Activated T-cell treated with anti-CD3 and anti-CD28 coated beads for 1 hour (primary cell): ENCODE measurements at places on chromosomes 12 and 14.
A peak's percentile ranks its signal among the peaks of the same experiment; 100 is the strongest.

DNA sequence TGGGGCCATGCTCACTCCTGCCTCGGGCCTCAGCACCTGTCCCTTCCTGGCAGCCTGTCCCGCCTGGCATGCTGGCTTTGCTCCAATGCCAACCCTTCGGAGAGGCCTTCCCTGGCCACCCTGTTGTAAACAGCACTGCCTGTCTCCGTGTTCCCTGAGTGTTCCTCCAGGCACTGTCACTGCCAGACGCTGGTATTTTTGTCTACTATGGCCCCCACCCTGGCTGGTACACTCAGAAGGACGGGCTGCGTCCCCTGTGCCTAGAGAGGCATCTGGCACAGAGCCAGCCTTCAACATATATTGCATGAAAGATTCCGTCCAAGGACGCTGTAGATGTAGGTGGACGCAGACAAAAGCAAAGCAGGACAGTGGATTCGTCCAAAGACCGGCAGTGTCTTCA lies 2.7 kb upstream of the ASPG start:
- DNase-seq: no peak

DNA sequence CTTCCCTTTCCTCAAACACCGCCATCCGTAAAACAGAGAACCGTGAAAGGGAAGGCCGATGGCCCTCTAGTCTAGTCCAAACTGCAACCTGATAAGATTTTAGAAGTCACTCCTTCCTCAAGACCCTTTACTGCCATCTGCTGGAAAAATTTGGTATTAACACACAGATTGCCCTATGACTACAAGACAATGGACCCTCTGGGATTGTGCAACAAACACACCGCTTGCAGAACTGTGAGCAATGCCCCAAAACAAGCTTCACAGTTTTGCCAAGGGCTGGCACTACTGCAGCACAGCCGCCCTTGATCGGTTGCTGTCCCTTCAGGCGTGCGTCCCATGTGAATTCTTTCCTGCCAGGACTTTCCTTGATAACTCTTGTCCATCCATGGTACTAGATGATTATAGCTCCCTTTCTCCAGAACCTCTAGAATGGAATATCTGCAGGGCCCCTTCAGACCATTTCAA lies 23.1 kb downstream of the LLPH start:
- DNase-seq: peak; percentile 3

DNA sequence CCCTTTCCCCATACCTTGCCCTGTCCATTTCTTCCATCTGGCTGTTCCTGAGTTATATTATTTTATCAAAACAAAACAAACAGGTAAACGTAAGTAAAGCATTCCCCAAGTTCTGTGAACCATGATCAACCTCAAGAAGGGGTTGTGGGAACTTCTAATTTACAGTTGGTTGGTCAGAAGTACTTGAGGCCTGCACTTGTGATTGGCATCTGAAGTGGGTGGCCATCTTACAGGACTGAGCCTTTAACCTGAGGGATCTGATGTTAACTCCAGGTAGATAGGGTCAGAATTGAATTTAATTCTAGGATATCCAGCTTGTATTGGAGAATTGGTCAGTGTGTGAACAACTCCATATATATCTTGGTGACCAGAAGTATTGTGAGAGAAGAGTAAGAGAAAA lies 77.0 kb downstream of the DIO2 start:
- no peak for DNase-seq

DNA sequence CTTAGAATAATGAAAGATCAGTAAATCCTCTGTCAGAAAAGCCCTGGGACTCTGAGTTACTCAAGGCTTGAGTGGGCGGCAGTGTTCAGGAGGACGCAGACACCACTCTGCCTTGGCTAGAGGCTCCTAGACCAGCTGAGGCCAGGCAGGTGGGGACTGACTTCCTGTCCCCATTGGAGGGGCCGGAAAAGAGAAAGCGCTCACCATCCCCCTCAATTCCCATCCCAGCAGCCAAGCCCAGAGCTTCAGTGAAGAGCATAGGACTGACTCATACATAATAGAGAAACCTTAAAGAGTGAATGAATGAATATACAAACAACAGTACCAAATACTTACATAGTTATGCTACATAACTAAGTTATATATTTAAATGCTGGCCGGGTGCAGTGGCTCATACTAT lies 62.0 kb downstream of the PLEKHG7 start:
- no peak for DNase-seq

DNA sequence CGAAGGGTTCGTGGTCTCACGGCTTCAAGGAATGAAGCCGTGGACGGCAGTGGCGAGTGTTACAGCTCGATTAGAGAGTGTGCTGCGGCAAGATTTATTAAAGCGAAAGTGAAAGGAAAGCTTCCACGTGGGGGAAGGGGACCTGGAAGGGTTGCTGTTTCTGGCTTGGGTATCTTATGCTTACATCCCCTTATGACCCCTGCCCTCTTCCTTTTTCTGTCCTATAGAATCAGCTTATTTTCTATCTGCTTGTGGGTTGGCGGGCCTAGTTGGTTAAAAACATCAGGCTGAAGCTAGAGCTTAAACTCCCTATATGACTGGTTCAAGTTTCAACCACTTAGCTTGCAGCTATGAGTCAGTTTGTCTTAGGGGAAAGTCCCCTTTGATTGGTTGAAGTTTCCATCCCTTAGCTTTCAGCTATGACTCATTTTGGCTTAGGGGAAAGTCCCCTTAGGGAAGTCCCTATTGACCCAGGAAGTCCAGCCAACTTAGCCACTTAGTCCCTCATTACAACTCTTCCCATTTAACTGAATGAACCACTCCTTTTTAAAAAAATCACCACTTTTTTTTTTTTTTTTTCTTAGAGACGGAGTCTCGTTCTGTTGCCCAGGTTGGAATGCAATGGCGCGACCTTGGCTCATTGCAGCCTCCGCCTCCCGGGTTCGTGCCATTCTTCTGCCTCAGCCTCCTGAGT lies 1494.7 kb upstream of the TMEM132C start:
- no peak for DNase-seq

GRCh38 chr12:79482323-79482722 lies 208.4 kb downstream of the PAWR start:
- no peak for DNase-seq

GRCh38 chr12:13437541-13437940 lies 241.0 kb downstream of the EMP1 start:
- DNase-seq: no peak

DNA sequence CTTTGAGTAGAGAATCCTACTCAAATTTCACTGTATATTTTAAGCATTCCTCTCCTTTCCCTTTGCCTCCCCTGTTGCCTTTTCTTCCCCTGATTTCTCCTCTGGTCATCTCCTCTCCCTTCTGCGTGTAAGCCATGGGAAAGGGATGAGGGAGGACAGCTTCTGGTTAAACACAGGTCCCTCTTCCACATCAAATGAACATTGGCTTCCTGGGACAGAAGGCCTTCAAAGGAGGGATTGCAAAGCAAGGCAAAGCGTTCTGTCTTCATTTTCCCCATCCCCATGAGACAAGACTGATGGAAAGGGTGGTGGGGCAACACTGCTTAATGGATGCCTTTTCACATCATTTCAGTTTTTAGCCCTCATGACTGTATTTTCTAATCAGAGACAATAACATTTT lies 26.2 kb downstream of the GPRC5A start:
- DNase-seq: no peak

GRCh38 chr14:102863381-102863780 lies 59.1 kb upstream of the AMN start:
- no peak for DNase-seq

GRCh38 chr14:91316761-91317160 lies 72.3 kb upstream of the GPR68 start:
- DNase-seq: no peak

GRCh38 chr14:92259613-92260357 lies 63.2 kb upstream of the SLC24A4 start:
- no peak for DNase-seq

GRCh38 chr12:24396224-24396623 lies 446.8 kb upstream of the SOX5 start:
- DNase-seq: no peak

- no peak for DNase-seq
These were observed 313.4 kb downstream of the BCL11B start for GRCh38 chr14:98958632-98959031.

DNA sequence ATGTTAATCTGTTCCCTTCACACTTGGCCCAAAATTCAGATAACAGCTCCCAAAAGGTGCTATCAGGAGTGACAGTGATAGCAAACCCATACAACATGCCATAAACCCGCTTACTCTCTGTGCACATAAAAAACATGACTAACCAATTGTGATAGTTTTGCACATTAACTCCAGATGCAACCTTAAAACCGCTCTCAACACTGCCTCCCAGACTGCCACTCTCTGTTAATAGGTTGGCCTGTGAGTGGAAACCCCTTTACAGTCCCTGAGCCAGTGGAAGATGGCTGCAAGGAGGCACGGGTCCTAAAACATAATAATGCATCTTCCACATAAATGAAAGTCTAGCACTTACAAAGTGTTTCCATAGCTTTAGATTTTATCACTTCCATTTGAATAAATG lies 12.0 kb upstream of the TMTC1 start:
- no peak for DNase-seq

- no peak for DNase-seq
These were observed 45.3 kb upstream of the LRIG3 start for GRCh38 chr12:58965568-58965967.

GRCh38 chr12:13195250-13195649 lies 1.3 kb upstream of the EMP1 start:
- DNase-seq: no peak

- no peak for DNase-seq
These were observed 917.7 kb downstream of the DIO2 start for GRCh38 chr14:79293482-79294177.

GRCh38 chr12:94025756-94026155 lies 122.6 kb upstream of the PLXNC1 start:
- DNase-seq: no peak

GRCh38 chr12:3003357-3003992 lies 44.3 kb downstream of the TEAD4 start:
- DNase-seq: no peak

- peak; percentile 20 for DNase-seq
These were observed 33.7 kb downstream of the FGFR1OP2 start for GRCh38 chr12:26971963-26972362.

DNA sequence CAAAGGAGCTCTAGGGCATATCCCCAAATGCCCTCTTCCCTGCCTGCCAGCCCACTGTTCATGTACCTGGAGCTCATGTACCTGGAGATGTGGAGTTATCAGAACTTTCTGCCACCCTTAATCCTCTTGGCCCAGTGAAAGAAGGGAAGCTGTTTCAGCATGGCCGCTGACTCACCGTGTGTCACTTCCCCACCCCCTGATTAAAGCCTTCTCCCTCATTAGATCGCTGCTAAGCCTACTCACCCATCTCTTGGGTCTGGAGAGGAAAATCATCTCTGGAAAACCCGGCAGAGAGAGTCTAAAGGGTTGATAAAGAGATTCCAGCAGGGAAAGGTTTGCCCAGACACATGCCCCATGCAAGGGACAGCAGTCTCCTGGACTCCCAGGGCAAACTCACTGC lies 4.5 kb upstream of the LTBP2 start:
- DNase-seq: no peak

- no peak for DNase-seq
These were observed 6.8 kb upstream of the SLC38A2 start for GRCh38 chr12:46379352-46379751.

- no peak for DNase-seq
These were observed 10.2 kb downstream of the VCPKMT start for GRCh38 chr14:50106178-50106577.

- no peak for DNase-seq
These were observed 41.5 kb downstream of the KIF21A start for GRCh38 chr12:39401459-39401858.

- no peak for DNase-seq
These were observed 211.9 kb downstream of the APAF1 start for GRCh38 chr12:98856897-98857540.
